ENCODE measurements at places on chromosomes 2 and 18. TPM values are rescaled to one million over a fixed set of nuclear protein-coding genes. Genes with fewer than 3 reads are reported as not detected.

Gene NYAP2
- not detected for total RNA-seq

Gene LYG2
- not detected for total RNA-seq

Gene RBKS
- total RNA-seq: 1.1 TPM

Gene STK11IP
- 6.7 TPM for total RNA-seq

Gene MC2R
- not detected for total RNA-seq

Measured in IMR-90 (cell line).